ENCODE measurements at places on chromosomes 6 and 20.

DNA sequence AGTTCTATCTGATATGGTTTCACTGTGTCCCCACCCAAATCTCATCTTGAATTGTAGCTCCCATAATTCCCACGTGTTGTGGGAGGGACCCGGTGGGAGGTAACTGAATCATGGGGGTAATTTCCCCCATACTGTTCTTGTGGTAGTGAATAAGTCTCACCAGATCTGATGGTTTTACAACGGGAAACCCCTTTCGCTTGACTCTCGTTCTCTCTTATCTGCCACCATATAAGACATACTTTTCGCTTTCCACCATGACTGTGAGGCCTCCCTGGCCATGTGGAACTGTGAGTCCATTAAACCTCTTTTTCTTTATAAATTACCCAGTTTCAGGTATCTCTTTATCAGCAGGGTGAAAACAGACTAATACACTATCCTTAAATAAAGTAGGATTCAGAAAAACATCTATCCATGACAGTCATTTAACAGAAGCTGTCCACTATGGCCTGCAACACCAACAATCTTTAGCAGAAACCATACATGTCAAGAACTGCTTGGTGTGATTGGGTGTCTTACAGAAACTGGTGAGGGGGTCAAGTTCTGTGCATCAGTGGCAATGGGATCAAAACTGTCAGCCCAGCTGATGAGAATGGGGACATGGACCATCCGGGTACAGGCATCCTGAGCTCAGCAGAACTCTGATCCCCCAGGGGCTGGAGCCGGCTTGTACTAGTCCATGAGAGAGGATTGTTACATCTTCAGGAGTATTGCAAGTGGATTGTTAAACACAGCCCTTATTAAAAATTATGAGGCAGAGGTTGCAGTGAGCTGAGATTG lies 59.2 kb downstream of the SCML4 start:
- no peak for DNase-seq

DNA sequence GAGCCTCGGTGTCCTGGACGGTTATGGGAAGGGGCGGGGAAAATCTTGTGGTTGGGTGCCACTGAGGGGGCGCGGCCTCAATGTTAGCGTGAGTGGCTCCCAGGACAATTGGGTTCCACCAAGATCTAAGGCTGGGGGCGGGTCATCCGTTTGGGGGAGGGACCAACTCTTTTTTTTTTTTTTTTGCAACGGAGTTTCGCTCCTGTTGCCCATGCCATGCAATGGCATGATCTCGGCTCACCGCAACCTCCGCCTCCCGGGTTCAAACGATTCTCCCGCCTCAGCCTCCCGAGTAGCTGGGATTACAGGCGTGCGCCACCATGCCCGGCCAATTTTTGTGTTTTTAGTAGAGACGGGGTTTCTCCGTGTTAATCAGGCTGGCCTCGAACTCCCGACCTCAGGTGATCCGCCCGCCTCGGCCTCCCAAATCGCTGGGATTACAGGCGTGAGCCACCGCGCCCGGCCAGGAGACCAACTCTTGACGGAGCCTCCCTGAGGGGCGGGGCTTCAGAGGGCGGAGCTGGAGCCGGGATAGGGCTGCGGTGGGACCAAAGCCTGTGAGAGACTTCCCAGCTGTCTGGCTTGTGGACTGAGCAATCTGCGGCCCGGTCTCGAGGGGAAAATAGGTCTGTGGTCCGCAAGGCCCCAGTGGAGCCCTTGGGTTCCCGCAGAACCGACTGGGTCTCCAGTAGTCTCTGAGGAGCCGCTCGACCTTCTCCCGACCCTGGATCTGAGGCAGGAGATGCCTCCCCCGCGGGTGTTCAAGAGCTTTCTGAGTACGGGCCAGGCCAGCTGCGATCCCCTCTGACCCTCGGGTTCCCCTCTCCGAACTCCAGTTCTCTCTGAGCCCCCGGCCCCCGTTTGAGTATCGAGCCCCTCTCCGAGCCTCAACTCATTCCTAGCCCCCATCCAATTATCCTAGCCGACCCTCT lies 1.1 kb downstream of the SPAG4 start:
- DNase-seq = no peak

DNA sequence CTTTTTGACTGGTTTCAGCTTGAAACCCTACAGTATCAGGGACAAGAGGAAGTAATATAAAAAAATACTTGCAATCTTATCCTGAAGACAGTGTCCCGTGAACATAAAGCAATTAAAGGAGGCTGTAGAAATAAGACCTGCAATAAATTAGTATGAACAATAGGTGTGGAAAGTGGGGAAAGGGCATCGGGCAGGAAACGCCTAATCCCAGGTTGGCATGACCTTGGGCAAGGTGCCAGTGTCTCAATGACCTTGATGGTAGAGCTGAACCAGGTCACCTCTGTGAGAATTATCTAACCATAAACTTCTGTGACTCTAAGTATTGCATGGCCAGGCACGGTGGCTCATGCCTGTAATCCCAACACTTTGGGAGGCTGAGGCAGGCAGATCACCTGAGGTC lies 115.2 kb downstream of the LY86 start:
- DNase-seq = no peak

GRCh38 chr6:101662111-101662897 lies 268.8 kb downstream of the GRIK2 start:
- DNase-seq = no peak

DNA sequence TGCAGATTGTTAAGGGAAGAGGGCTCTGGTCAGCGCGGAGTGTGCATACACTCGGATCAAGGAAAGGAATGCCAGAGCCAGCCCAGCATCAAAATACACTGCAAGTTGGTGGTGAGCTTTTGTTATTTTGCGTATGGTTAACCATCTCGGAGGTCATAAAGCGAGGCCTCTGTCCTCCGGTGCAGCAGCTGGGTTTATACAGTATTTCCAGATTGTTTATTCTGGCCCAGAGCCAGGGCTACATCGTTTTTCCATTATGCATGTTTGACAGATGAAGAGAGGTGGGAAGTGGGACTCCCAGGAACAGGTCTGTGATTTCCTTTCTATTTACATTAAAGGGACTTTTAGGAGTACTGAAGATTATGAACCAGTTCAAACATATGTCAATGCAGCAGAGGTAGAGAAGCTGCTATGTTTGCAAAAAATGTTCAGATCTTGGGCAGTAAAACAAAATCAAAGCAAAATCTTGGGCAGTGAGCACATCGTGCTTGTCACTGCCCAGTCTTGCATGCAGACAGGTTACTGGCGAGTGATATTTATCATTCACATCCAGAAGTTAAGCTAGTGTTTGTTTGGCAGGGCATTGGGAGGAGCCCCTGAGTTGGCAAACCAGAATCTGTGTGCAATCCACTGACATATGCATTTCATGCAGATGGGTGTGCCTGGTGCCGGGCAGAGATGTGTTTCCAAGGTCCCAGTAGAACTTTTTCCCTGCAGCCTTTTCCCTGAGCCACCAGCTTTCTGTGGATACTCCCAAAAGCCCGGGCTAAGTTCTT lies 256.3 kb upstream of the TAB2 start:
- peak; percentile 32 for DNase-seq

DNA sequence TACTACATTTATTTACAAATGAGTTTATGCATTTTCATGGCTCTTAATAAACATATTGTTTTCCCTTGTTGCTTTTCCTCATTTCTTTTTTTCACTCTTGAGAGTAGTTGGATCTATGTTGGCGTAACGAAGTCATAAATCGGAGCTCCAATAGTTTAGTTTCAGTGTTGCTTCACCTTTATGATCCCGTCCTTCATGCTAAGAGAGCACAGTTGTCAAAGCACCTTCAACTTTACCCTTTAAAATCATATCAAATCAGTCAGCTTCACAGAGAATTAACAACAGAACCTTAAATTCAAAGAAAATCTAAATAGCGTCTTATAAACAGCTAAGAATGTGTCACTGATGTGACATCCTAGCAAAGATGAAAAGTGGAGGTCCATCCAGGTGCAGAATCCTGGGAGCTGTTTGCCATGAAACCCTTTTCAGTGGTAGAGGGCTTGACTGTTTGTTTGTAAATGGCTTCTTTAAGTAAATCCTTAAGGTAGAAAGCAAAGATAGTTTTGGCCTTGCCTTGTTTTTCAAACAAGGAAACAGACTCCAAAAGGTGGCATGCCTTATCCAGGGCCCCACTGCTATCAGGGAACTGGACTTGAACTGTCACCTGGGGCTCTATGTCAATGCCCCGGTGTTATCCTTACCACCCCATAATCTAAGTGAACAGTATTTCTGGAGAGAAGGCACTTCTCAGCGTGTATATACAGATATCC lies 148.4 kb downstream of the AKAP7 start:
- no peak for DNase-seq

GRCh38 chr6:170229851-170230519 lies 60.9 kb downstream of the DLL1 start:
- DNase-seq = no peak

DNA sequence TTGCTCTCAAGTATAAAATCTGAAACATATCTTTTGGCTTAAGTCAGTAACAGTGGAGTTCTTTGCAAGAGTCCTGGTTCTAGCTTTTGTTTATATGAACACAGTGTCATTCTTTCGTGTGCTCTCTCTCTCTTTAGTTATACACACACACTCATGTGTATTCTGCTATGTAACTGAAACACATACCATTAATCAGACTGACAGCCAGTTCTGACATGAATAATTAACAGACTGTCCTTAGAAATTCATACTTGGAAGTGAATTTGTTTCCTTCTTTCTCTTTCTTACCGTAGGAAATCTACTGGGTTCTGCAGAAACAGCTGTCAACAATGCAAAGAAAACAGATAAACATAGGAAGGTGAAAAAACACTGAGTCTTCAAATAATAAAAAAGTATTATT lies 2.5 kb downstream of the MCM9 start:
- no peak for DNase-seq

DNA sequence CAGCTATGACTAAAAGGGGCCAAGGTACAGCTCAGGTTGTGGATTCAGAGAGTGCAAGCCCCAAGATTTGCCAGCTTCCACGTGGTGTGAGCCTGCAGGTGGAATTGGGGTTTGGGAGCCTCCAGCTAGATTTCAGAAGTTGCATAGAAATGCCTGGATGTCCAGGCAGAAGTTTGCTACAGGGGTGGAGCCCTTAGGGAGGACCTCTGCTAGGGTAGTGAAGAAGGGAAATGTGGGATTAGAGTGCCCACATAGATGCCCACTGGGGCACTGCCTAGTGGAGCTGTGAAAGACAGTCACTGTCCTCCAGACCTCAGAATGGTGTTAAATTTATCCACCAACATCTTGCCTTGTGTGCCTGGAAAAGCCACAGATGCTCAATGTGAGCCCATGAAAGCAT lies 255.1 kb downstream of the BMP2 start:
- DNase-seq = no peak

Data from NCI-H524 treated with DMSO at 0.1 percent for 48 hours (cell line).